GM23248 (cell line): ENCODE measurements at places on chromosomes 12 and 14.
A peak's percentile ranks its signal among the peaks of the same experiment; 100 is the strongest.

GRCh38 chr12:89160716-89161123 is 191.6 kb downstream of the DUSP6 start:
- peak; percentile 92 for DNase-seq

DNA sequence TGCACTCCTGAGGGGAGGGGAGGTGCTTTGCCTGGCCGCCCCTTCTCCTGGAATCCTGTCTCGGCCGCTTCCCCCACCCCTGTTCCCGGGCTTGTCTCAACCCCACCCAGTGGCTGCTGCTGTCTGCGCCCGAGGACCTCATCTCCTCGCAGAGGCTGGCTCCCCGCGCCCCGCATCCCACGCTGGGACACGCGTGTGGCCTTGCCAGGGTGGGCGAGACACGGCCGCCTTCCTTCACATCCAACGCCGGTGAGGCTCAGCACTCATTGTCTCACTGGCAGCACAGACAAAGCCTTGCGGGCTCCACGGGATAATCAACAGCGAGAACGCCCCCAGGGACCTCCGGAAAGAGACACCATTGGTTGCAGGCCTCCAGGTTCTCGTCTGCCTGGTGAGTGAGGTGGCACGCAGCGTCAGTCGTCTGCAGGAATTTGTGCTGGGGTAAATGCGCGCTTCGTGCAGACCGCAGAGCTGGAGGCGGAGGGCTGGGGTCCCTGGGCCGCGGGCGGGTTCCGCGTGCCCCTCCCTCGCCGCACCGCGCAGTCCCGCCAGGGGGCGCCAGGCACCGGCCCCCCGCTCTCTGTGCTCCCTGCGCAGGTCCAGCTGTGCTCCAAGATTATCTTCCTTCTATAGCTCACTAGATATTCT is 26.8 kb downstream of the CCDC177 start:
- DNase-seq = peak; percentile 33

- DNase-seq = peak; percentile 41
Measured at GRCh38 chr14:65101631-65102440, 481 bp downstream of the MAX start.

- peak; percentile 45 for DNase-seq
Measured at GRCh38 chr12:52975204-52975603, 26.3 kb downstream of the KRT18 start.

DNA sequence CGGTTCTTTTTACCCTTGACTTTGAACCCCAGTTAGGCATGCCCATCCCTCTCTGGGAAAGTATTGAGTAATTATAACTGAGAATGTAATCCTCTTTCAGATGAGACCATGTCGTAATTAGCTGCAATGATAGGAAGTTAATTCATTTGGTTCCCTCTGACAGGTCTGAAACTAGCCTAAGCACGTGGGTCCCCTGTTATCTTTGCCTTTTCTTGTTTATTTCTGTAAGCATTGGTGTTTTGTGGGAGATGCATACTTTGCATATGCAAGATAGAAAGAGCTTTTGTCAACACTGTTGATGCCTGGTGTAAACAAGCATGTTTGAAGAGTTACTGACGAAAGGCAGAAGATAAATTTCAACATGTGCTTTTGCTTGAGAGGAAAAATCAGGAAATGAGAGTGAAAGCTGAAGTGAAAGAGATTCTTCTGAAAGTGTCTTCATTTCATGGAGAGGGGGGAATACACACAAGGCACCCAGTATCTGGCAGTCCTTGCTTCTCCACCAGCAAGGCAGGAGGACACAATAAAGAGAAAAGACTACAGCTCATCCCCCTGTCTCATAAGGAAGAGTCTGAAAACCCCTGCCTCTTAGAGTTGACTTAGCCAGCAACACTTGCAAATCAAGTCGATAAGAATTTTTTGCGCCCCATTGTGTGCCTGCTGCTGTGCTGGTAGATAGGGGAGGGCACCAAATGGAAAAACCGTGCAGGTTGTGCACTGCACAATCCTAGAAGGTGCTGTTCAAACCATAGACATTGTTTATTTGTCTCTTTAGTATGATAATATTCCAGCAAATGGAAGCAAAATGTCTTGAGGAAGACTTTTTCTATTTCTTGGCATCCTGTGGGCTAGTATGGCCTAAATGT is 77.8 kb downstream of the SLC24A4 start:
- DNase-seq = no peak

DNA sequence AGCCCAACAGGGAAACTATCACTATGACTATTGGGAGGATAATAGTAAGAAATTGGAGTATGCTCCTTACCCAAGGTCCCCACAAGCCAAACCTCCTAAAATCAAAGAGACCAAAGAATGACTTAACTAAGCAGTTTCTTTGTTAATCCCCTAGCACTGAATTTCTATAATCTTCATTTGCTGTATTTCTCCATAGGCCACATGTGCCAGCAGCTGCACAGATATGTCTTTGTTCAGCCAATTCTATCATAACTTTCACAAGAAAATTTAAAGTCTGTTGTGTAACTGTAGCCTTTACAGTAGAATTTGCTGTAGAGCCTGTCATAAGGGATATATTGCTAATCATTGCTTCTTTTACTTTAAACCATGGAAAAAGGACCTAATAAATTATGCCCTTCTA is 104.0 kb downstream of the RIN3 start:
- DNase-seq = no peak

GRCh38 chr12:116433249-116433648 is 125.9 kb upstream of the MAP1LC3B2 start:
- DNase-seq = no peak

- DNase-seq = no peak
Measured at GRCh38 chr14:69323266-69323998, 63.5 kb downstream of the GALNT16 start.
